ENCODE measurements at places on chromosomes 11 and 22.

GRCh38 chr22:46796566-46797195 lies 34.2 kb downstream of the TBC1D22A start:
- DNase-seq = peak; percentile 35

- DNase-seq = no peak
These were observed 127.8 kb upstream of the ANO3 start for GRCh38 chr11:26204101-26204500.

DNA sequence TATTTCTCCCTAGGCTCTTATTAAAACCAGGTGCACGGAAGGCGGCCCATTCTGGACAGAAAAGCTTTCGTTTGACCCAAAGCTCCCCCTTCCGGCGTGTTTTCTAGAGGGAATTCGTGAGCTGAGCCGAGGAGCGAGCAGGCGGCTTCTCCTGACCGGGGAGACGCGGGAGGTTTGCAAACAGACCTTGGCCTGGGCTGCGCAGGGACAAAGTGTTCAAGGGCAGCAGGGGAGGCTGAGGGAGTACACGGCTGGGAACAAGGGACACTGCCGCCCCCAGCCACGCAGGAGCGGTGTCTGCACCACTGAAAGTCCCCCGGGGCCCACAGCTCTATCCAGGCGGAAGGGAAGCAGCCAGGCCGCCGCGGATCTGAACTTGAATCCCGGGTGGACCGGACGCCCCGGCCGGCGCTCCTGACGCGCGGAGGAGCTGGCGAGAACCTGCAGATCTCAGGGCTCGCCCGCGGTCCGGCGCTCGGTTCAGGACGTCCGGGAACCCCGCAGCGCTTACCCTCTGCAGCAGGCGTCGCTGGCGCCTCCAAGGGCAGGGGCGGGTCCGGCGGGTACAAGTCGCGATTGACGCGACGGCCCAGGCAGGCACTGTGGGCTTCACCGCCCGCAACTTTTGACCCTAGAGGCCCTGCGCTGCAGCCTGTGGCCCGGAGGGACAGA lies 101.9 kb downstream of the WT1 start:
- peak; percentile 91 for DNase-seq

- no peak for DNase-seq
These were observed 117.4 kb downstream of the KIAA1671 start for GRCh38 chr22:25069758-25070481.

DNA sequence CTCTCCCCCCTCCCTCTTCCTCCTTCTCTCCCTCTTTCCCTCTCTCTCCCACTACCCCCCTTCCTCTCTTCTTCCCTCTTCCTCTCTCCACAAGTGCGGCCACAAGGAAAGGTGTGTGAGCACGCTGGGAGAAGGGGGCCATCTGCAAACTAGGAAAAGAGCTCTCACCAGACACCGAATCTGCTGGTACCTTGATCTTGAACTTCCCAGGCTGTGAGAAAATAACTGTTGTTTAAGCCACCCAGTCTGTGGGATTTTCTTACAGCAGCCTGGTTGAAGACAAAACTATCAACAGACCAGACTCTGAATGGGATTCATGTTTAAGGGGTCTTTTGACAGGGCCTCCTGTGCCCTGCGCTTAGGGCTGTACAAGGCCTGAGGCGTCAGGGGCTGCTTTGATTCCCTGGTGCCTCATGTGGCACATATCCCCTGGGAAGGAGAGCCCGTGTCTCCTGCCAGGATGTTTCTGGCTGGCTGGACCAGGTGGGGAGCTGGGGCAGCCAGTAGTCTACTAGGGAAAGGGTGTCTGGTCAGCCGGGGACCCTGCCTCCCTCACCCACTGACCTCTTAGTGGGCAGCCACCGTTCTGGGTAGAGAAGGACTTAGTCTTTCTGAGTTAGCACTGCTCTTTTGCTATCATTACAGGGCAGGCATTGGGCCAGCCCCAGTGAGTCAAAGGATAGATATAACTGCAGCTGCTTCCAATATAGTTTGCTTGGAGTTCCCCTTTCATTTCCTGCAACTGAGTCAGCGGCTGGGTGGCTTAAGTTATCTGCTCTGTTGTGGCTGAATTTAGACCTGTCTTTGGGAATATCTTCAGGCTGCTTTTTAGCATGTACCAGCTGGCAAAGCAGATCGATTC lies 6.2 kb downstream of the PANX1 start:
- no peak for DNase-seq

Data from endodermal cell (in vitro differentiated cells).